ELR (cell line): ENCODE measurements at places on chromosomes 6 and 20.

GRCh38 chr6:41326092-41326491, 9.3 kb upstream of the NCR2 start:
- no peak for DNase-seq

- no peak for DNase-seq
Measured at GRCh38 chr6:10084111-10084986, 330.5 kb downstream of the TFAP2A start.

GRCh38 chr6:56890066-56890465, 64.8 kb upstream of the BEND6 start:
- DNase-seq = no peak

GRCh38 chr20:11315525-11315924, 602.2 kb upstream of the BTBD3 start:
- no peak for DNase-seq

DNA sequence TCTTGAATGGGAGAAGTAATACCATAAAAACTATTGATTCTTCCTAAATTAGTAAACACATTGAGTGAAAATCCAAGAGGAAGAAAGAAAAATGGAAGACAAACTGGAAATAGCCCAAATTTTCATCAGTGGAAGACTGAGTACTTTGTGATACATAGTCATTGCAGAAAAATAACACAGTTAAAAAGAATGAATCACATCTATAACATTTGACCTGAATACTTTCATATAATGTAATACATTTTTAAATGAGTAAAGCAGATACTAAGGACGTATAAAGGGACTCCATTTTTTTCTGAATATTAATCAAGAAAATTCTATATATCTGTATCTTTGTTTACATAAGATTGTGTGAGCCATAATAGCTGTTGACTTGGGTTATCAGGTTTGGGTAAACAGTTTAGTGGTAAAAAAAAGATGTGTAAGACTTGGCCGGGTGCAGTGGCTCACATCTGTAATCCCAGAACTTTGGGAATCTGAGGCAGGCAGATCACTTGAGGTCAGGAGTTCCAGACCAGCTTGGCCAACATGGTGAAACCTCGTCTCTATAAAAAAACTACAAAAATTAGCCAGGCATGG, 4.3 kb upstream of the SLC17A2 start:
- DNase-seq = no peak

GRCh38 chr6:16316741-16317251, 78.4 kb downstream of the GMPR start:
- DNase-seq = peak; percentile 90

DNA sequence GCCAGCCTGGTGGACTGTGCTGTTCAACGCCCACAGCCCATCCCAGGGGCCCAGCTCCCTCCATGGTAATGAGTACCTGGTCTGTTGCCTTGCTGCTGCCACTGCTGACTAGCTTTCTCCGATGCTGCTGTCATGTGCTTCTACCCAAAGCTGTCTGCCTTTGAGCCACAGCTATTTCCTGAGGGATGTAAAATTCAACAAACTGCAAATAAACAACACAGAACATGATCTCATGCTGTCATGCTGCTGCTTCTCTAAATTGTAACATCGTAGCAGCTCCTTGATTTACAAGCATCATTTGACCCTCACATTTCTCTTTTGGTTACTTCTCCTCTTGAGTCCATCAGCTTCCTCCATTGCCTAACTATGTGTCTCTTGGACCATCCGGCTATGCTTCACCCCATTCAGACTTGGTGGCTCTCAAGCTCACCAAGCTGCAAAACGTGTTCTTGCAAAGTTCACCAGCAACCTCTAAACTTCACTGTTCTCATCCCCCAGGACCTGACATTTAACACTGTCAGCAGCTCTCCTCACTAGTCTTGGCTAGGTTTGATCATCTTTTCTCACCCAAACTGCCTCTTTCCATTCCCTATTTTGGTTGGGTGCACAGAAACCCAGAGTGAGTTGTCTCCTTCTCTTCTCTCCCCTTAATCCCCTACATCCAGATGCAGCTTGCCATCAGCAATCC, 54.6 kb downstream of the FYN start:
- no peak for DNase-seq
